ENCODE measurements at places on chromosomes 13 and 19. TPM values are rescaled to one million over a fixed set of nuclear protein-coding genes. Genes with fewer than 3 reads are reported as not detected.

KLK11 gene
- not detected for total RNA-seq

SIGLECL1 gene
- not detected for total RNA-seq

CAMSAP3 gene
- 0.50 TPM for total RNA-seq

LHB gene
- total RNA-seq = 0.39 TPM

ZNF439 gene
- total RNA-seq = 10.4 TPM

PGLYRP2 gene
- total RNA-seq = 0.14 TPM

ZNF723 gene
- not detected for total RNA-seq

SOX1 gene
- not detected for total RNA-seq

ANKLE1 gene
- 2.9 TPM for total RNA-seq

CSNK1G2 gene
- 56.0 TPM for total RNA-seq

FCGBP gene
- total RNA-seq = 4.9 TPM

ZNF66 gene
- total RNA-seq = 8.8 TPM

SIGLEC14 gene
- not detected for total RNA-seq

CEACAM8 gene
- total RNA-seq = not detected

BEST2 gene
- total RNA-seq = not detected

CYP4F22 gene
- total RNA-seq = 0.54 TPM

S1PR4 gene
- total RNA-seq = 29.0 TPM

BCAM gene
- not detected for total RNA-seq

RFPL4AL1 gene
- total RNA-seq = not detected

CRX gene
- not detected for total RNA-seq

WIZ gene
- 21.2 TPM for total RNA-seq

GRWD1 gene
- total RNA-seq = 43.4 TPM

CYP2A6 gene
- not detected for total RNA-seq

CYP2F1 gene
- not detected for total RNA-seq

PCDH9 gene
- 0.21 TPM for total RNA-seq

USHBP1 gene
- not detected for total RNA-seq

CDC16 gene
- 83.5 TPM for total RNA-seq

SYT5 gene
- total RNA-seq = not detected

IGFL1 gene
- not detected for total RNA-seq

CBARP gene
- total RNA-seq = 1.1 TPM

ZIC2 gene
- total RNA-seq = not detected

ALOX5AP gene
- total RNA-seq = 24.9 TPM

DIRAS1 gene
- total RNA-seq = 0.21 TPM

EDNRB gene
- total RNA-seq = not detected

ZNF431 gene
- 22.2 TPM for total RNA-seq

MAP4K1 gene
- total RNA-seq = 195 TPM

FGF22 gene
- total RNA-seq = not detected
